ENCODE measurements at places on chromosomes 13 and 19.

DNA sequence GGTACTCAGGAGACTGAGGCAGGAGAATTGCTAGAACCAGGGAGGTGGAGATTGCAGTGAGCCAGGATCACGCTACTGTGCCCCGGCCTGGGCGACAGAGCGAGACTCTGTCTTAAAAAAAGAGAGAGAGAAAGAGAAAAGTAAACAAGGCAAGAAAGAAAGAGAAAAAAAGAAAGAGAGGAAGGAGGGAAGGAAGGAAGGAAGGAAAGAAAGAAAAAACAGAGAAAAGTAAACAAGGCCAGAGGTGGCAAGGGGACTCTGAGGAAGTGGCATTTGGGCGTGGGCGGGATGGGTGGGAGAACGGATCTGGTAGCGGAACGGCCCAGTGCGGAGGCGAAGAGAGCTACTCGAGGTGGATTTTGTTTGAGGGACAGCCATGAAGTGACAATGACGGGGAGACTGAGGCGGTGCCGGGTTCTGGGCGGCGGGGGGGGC is 7.5 kb upstream of the ARRDC2 start:
- DNase-seq, result no peak

DNA sequence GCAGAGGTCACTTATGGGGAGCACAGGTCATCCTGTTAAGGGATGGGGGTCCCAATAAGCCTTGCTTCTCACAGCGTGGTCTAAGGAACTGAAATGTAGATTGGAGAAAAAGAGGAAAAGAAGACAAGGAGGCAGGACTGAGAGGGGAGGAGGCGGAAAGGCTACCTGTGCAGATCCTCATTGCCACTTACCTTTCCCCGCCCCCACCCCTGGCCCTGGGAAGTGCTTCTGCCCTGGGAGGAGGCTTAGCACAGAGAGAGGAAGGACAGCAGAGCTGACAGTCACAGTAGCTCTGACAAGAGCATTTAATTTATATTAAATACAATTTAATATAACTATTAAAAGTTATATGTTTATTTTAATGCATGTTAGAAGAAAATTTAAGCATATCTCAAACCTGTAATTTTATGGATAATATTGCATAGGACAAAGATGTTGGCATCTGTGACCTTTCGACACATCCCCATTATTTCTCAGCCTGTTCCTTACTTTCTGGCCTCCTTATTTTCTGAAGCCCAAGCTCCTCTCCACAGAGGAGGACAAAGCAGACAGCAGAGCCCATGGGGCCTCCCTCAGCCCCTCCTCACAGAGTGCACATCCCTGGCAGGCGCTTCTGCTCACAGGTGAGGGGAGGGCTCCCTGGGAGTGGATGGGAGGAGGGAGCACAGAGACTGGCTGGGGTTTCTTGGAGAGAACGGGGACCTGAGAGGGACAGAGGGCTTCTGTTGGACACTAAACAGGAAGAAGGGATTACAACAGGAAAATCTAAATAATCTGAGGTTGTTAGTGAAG is 23.4 kb downstream of the CEACAM21 start:
- DNase-seq, result no peak

DNA sequence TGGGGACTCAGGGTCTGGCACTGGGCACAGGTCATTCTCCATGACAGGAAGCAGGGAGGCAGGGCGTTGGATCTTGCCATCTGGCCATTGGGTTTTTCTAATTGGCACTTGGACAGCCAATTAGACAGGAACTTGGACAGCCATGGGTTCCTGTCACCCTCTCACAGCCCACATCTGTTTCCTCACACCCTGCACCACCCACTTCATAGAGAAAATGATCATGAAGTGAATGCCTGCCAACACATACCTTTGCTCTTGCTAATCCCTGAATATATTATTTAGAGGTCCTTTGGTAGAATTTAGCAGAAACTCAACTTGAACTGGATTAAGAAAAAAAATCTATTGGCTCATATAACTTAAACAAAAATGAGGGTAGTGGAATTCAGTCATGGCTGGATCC is 4.9 kb upstream of the OLFM2 start:
- DNase-seq, result no peak

DNA sequence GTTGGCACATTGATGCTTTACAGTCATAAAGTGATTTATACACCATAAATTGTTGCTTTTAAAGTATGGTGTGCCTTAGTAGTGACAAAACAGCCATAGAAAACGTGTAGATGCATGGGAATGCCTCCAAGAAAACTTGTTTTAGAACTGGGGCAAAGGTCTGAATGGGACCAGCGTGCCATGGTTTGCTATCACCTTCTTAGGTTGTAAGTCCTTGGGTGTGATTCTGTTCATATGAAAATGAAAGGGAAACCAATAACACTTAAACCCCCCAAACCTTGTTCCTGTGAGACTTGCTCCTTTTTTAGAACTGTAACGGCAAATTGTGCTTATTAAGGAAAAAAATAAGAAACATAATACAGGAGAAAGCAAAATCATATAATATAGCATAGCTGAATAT is 603.3 kb upstream of the SLITRK6 start:
- DNase-seq, result no peak

DNA sequence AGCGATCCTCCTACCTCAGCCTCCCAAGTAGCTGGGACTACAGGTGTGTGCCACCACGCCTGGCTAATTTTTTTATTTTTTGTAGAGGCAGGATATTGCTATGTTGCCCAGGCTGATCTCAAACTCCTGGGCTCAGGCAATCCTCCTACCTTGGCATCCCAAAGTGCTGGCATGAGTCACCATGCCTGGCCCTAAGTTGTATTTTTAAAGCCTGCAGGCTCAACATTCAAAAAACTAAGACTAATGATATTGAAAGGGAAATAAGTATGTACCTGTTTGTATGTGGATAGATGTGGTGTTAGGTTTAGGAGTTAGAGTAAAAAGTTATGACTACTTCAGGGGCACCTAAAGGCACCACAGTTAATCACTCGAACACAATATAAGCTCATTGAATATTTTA is 5.4 kb upstream of the IPO5 start:
- DNase-seq, result no peak

DNA sequence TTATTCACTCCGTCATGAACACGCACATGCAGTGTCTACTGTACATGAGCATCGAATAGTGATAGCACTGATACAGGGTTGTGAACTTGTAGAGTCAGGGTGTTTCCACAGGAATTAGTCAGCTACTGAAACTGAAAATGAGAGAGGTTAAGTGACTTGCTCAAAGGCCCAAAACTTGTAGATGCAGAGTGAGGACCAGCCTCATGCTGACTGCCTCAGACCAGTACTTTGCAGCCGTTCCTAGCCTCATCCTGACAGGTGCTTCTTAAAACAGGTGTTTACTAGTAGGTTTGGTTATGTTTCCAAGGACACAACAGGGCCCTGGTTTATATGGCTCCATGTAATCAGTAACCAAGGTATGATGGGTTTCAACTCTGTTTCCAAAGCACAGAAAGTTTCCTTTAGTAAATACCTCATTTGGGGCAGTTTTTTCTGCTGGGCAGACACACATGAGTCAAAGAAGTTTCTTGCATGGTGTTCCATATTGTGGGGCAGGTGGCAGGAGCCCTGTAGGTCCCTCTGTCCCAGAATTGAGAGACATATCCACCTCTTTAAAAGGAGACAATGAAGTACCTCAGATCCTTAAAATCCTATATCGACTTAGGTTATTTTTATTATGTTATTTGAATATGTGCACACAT is 16.0 kb downstream of the FGF9 start:
- DNase-seq, result no peak

- peak; percentile 86 for DNase-seq
These were observed 977 bp upstream of the EFNB2 start for GRCh38 chr13:106536244-106537034.

- peak; percentile 46 for DNase-seq
These were observed 62.1 kb downstream of the DGKH start for GRCh38 chr13:42110410-42111155.

DNA sequence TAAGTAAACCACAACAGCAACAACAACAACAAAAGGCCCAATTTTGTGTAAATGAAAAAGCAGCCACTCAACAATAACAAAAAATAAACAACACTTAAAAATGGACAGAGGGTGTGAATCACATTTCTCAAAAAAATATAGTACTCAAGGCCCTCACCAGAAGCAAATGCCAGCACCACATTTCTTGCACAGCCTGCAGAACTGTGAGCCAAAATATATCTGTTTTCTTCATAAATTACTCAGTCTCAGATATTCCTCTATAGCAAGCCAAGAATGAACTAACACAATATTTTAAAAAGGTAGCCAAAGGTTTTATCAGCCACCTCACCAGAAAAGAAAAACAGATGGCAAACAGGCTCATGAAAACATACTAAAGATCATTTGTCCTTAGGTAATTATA is 3.9 kb upstream of the CD33 start:
- DNase-seq, result no peak

DNA sequence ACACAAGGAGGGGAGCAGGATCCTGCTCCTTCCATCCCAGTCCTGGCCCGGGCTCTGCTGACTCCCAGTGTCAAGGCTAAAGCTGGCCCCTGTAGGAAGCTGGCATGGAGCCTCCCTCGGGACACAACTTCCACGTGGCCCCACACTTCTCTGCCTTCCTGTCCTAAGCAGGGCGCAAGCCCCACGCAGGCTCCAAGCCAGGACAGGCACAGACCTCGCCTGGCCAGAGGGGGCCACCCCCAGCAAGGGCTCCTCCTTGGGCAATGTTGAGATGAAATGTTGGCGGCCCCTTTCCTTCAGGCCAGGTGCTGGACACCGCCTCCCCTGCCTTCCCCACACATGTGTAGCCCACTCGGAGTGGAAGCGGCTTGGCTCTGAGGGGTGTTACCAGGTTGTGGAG is 66.6 kb downstream of the COL4A1 start:
- no peak for DNase-seq

- no peak for DNase-seq
These were observed 32.0 kb upstream of the CXCL17 start for GRCh38 chr19:42474743-42475142.

- no peak for DNase-seq
These were observed 146.0 kb upstream of the KLF12 start for GRCh38 chr13:74280093-74280794.

DNA sequence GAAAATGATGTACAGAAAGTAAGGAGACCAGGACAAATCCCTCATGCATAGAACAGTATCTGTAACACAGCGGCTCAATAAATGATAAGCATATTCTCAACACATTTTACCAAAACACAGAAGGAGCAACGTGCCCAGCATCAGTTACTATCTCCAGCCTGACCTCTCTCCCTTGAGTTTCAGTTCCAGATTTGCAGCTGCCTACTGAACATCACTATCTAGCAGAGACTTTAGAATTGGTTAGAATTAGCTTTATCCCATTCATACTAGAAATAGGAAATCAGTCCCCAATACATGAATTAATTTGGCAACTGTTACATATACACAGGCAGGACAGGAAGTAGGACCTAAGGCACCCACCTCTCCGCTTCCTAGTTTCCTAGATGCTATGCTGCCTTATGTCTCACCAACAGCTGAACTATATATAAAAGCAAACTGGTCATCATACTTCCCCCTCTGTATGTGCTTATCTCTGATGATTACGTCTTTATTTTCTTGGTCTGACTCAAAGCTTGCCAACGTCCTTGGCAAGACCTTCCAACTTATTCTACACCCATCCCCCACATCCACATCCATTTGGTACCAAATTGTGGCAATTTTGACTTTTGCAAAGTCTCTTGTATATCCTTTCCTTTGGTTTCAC is 61.1 kb downstream of the SACS start:
- no peak for DNase-seq

GRCh38 chr19:14700711-14701375 is 11.0 kb downstream of the ZNF333 start:
- no peak for DNase-seq

DNA sequence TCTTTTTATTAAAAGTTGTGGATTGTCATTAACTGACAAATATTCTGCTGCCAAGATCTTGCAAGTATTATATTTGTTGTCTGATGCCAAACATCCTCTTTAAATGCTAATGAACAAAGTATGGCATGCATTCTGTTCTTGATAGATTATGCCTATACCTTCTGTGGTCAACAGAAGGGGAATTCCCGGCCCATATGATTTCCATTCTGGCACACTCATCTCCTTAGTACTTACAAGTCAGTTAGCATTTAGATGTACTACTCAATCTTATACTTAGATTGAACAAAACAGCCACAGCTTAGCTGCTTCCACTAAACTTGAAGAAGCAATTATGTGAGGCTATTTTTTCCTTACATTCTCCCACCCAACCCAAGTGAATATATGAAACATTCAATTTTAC is 246.1 kb upstream of the DACH1 start:
- DNase-seq, result no peak

All from activated T-cell treated with anti-CD3 and anti-CD28 coated beads for 4 hours (primary cell).